Thyroid gland (tissue), 4 donors: ENCODE measurements at places on chromosomes 4 and X.

GRCh38 chrX:123138473-123138872, 45.6 kb upstream of the GRIA3 start:
- H3K36me3 ChIP-seq = no peaks in the 10 kb centered on the region
- no peak overlapping the region for H3K4me3 ChIP-seq
- no peak overlapping the region for H3K27ac ChIP-seq
- H3K27me3 ChIP-seq = no peaks in the 10 kb centered on the region
- no peak for DNase-seq

- no peaks in the 10 kb centered on the region for H3K27me3 ChIP-seq
- no peak overlapping the region for H3K4me3 ChIP-seq
- H3K27ac ChIP-seq = no peak overlapping the region
- H3K36me3 ChIP-seq = no peaks in the 10 kb centered on the region
- no peak for DNase-seq
- no peaks in the 10 kb centered on the region for H3K4me1 ChIP-seq
These were observed 44.6 kb upstream of the MAGEC2 start for GRCh38 chrX:142249721-142250120.

DNA sequence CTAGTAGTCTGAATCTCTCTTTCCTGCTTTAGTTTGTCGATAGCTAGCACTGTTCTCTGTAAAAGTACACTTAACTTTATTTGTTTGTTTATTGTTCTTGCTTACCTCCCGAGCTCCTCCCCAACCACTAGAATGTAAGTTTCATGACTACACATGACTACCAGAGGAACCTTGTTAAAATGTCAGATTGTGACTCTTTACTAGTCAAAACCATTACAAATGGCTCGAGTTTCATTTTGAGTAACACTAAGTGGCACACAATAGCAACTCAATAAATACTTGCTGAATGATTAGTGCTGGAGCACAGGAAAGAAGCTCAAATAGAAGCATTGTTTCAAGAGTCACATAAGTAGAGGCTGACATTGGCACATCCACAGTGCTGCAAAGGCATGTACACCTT, 116.1 kb downstream of the MAPK10 start:
- no peaks in the 10 kb centered on the region for H3K4me1 ChIP-seq
- no peak overlapping the region for H3K4me3 ChIP-seq
- H3K36me3 ChIP-seq = no peaks in the 10 kb centered on the region
- no peaks in the 10 kb centered on the region for H3K27me3 ChIP-seq
- H3K27ac ChIP-seq = no peak overlapping the region
- DNase-seq = no peak

- no peak for DNase-seq
- no peaks in the 10 kb centered on the region for H3K27me3 ChIP-seq
- H3K4me1 ChIP-seq = no peaks in the 10 kb centered on the region
- H3K4me3 ChIP-seq = no peak overlapping the region
- H3K27ac ChIP-seq = no peak overlapping the region
These were observed 23.3 kb downstream of the FRYL start for GRCh38 chr4:48756689-48757220.

DNA sequence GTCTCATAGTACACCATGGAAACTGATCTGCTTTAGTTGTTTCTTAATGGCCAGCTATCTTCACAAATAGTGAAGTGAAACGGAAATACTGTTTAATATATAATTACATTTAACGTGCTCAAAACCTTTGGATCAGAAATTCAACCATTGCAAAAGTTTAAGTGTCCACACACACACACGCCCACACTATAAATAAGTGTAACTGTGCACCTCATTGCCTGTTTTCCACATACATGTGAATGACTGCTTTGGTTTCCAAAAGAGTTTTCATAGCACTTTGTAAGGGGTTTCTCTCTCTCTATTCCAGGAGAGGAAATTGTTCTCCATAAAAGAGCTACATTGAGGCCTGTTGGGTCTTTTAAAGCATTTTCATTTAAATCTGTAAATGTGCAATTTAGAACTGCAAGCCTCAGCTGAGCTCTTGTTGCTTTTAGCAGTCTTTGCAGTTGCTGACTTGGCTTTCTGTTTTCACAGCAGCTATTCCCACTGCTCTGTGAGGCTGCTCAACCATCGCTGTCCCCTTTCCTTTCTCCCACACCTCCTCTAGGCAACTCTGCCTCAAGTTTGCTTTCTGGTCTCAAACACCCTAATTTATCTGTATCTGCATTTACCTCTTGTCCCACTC, 94.5 kb downstream of the RAPGEF2 start:
- DNase-seq = no peak
- H3K4me1 ChIP-seq = peaks cover 25% of the 10 kb centered on the region
- H3K27me3 ChIP-seq = no peaks in the 10 kb centered on the region
